ENCODE measurements at places on chromosomes 6 and 20.

DNA sequence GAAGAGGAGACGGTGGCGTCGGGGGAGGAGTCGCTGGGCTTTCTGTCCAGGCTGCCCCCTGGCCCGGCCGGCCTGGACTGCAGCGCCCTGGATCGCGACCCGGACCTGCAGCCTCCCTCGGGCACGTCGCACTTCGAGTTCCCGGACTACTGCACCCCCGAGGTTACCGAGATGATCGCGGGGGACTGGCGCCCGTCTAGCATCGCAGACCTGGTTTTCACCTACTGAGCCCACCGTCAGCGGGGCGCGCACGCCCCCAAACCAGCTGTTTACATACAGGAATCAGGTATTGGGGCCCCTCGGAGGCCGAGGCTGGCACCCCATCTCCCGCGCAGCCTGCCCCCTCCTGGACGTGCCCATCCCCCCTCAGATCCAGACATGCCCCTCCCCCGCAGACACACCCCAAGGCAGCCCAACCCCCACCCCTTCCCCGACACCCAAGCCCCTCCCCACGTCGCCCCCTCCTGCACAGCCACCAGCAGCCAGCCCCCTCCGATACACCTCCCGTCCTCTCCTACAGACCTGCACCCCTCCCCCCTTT is 1.4 kb downstream of the SOX12 start:
- DNase-seq = peak; percentile 71

DNA sequence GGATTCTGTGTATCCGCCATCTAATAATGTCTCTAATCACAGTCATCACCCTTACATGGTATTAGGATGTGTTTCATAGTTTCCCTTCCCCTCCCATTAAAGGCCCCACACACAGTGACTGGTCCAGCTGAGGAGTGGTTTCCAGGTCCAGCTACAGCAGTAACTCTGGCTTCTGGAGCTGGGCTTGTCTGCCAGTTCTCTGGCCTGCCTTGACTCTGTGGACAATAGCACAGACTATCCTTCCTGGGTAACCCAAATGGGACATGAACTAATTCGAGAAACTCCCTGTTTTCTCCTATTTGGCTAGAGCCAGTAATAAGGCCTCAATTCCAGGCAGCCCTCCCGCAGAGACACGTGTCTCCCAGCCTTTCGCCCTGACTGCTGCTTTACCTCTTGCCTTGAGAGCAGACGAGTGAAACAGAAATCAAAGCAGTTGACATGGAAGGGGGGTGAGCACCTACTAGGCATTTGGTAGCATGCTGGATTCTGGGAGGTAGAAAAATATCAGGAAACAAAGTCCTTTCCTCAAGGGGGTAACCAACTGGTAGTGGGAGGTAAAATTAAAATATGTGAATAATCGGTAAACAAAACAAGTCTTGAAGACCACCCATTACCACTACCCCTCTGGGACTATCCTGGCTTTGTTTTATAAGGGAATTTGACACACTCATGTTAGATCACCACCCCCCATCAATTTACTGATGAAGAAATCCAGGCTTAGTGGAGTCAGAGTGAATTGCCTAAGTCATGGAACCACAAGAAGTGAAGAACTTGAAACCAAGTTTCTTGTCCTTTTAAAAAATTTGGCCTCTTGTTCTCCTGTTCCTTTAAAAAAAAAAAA is 1.2 kb downstream of the TRAF3IP2 start:
- peak; percentile 73 for DNase-seq

DNA sequence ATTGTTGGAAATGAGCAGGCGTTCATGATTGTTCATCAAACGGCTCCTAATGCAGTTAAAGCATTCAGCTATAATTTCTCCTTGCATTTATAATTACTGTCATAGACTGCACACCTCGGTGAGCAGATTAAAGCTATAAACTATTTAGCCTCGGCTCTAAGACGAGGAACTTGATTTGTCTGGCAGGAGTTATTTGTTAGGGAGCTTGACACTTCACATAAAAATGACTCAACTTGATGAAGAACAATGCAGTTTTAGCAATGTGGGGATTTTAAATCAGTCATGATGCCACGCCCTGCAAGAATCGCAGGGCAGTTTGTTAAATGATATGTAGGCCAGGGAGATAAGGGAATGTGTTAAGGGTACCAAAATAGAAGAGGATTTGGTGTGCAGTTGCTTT is 290.2 kb downstream of the TSHZ2 start:
- no peak for DNase-seq

GRCh38 chr20:33664762-33665144 is 2.0 kb upstream of the ACTL10 start:
- peak; percentile 29 for DNase-seq

DNA sequence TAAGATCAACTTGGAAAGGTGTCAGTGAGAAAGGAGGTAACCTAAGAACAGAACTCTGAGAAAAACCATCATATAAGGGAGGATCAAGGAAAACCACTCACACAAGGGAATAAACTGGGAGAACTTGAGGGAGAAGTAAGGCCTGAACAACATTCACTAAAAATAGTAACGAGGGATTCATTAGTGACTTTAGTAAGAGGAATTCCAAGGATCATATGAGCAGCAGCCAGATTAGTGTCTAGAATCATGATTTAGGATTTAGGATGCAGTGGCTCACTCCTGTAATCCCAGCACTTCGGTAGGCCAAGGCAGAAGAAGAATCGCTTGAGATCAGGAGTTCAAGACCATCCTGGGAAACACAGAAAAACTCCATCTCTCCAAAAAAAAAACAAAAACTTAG is 376.5 kb upstream of the MARCKS start:
- no peak for DNase-seq

- DNase-seq = no peak
Observed at GRCh38 chr6:97775012-97775411, 492.0 kb upstream of the MMS22L start.

- DNase-seq = peak; percentile 76
Observed at GRCh38 chr6:27375613-27376079, 12.9 kb upstream of the ZNF391 start.

- DNase-seq = no peak
Observed at GRCh38 chr6:27593200-27593818, 120.4 kb upstream of the ZNF184 start.

GRCh38 chr20:48656661-48657211 is 171.1 kb downstream of the PREX1 start:
- no peak for DNase-seq

DNA sequence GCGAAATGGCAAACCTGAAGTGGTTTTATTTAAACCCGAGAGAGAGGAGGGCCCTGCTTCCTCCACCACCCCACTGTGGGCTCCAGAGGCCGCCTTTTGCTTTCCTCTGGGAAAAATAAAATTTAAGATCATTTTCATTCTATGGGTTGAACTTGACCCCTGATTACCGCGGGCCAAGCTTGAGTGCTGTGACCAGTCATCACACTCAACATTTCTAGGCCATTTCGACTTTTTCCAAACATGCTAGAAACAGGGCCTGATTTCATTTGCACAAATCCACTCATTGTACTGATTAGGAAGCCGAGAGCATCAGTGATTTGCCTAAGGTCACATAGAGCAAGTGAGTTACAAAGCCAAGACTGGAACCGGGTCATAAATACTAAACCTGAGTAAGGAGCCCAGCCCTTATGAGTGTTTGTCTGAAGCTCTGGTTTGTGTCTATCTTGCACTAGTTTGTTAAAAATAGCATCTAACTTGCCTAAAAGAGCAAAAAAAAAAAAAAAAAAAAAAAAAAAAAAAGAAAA is 179.7 kb downstream of the DLL1 start:
- DNase-seq = no peak

DNA sequence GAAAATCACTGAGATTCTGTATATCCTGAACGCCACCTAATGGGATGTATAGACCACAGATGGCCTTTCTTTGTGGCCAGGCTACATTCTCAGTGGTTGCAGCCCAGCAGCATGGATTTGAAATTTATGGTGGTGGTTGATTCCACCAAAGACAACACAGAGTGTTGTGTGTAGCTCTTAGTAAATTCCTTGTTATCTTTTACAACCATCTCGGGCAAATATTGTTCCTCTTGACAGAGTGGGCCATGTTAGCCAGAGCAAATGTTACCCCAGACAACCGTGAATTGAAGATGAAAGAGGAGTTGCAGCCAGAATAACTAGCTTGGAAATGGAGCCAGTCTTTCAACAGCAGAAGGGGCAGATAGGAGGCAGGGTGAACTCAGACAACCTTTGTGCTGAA is 39.5 kb downstream of the SLC24A3 start:
- no peak for DNase-seq

GRCh38 chr20:34001378-34001777 is 7.7 kb downstream of the RALY start:
- DNase-seq = no peak

DNA sequence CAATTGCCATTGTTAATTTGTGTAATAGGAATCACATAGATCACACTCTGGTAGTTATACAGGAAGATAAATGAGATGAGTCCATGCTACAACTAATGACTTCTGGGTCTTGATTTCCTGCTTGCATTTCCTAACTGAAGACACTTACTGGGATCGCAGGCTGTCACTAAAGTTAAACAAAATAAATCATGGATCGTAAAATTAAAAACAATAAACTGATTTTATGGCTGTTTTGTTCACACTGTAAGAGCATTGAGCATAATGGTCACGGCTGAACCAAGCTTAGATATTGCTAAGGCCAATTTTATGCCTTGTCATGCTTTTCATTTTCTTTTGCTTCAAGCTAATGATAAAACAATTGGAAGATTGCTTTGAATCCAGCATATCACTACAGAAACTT is 332.5 kb upstream of the CITED2 start:
- no peak for DNase-seq

DNA sequence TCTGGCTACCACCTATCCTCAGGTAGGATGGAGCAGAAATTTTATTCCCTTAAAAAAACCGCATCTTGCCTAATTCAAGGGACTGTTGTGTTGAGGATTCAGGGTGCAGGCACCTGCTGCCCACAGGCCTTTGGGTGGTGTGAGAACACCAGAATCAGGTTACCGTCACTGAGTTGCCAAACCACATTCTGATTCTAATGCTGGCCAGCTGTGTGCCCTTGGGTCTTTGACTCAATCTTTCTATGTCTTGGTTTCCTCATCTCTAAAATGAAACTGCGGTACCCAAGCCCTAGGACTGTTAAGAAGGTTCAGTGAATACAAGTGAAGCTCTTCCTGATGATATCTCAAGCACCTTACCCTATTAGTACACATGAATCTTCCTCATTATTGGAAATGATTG is 827.3 kb downstream of the DHX35 start:
- DNase-seq = no peak

DNA sequence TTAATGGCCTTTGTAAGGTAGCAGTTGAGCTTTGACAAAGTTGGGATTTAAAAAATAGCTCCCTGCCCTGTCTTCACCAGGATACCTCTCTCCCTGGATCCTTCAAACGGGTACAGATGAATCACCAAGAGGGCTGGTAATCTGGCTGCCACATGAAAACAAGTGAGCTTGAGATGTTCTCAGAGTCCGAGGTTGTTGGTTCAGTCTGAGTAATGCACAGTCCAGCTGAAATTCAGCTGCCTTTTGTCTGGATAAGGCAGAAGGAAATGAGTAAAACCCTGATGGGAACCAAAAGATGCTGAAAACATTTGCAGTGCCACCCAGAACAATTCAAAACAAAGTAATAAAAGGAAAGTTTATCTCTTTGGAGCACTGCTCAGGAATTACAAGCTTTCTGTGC is 86.8 kb downstream of the GJA1 start:
- DNase-seq = no peak

GRCh38 chr6:86888301-86888700 is 49.0 kb upstream of the HTR1E start:
- DNase-seq = peak; percentile 78

- no peak for DNase-seq
Observed at GRCh38 chr6:39417440-39417839, 94.9 kb upstream of the KCNK16 start.
